CD4-positive, alpha-beta T cell treated with Interleukin-17A for 4 hours (primary cell): ENCODE measurements at places on chromosomes 6 and 20.

GRCh38 chr6:165556116-165556843 is 106.8 kb downstream of the PDE10A start:
- no peak for DNase-seq

GRCh38 chr6:104888066-104888465 is 28.3 kb upstream of the HACE1 start:
- no peak for DNase-seq

GRCh38 chr20:47821481-47822100 is 36.3 kb upstream of the SULF2 start:
- DNase-seq: no peak

GRCh38 chr6:85185977-85186376 is 263.9 kb upstream of the NT5E start:
- DNase-seq: no peak

DNA sequence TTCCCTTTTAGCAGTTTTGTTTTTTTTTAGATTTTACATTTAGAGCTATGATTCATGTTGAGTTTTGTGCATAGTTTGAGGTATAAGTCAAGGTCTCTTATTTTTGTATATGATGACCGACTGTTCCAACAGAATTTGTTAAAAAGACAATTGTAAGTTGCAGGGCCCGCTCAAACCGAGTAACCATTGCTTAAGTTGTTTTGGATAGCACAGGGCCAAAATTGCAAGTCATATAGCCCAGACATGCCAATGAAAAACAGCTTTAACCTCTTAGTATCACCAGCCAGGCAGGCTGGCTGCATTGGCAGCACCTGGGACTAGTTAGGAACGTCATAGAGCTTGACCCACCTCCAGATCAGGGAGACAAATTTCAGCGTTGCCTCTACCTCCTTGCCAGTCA is 47.3 kb downstream of the PFDN4 start:
- no peak for DNase-seq

- DNase-seq: no peak
Observed at GRCh38 chr20:19913927-19914614, 103.1 kb upstream of the NAA20 start.

DNA sequence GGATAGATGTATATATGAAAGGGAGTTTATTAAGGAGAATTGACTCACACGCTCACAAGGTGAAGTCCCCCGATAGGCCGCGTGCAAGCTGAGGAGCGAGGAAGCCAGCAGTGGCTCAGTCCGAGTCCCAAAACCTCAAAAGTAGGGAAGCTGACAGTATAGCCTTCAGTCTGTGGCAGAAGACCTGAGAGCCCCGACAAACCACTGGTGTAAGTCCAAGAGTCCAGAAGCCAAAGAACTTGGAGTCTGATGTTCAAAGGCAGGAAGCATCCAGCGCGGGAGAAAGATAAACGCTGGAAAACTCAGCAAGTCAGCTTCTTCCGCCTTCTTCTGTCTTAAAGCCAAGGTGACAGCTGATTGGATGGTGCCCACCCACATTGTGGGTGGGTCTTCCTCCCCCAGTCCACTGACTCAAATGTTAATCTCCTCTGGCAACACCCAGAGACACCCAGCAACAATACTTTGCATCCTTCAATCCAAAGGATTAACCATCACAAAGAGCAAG is 102.6 kb upstream of the GJE1 start:
- DNase-seq: no peak

DNA sequence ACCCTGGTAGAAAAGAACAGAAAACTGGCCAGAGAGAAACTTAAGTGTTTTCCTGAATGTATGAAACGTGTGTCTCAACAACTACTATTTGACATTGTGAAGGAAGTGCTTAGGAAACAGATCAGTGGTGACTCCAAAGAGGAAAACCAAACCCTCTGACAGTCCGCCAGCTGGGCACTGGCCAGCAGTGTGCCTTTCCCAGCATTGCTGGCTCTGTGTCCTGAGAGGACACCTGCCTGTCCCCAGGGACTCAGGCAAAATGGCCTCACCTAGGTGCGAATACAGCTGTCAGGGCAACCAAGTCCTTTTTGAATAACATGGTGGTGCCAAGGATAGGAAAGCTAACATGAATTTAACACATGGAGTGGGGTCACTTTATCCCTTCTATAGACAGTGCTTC is 72.5 kb downstream of the NDUFAF5 start:
- no peak for DNase-seq
